Fibroblast of the aortic adventitia (primary cell): ENCODE measurements at places on chromosomes 3 and 15. TPM values are rescaled to one million over a fixed set of nuclear protein-coding genes. Genes with fewer than 3 reads are reported as not detected.
A peak's percentile ranks its signal among the peaks of the same experiment; 100 is the strongest.

- no peak for DNase-seq
Measured at GRCh38 chr3:8279886-8280550, 221.6 kb upstream of the LMCD1 start.

DNA sequence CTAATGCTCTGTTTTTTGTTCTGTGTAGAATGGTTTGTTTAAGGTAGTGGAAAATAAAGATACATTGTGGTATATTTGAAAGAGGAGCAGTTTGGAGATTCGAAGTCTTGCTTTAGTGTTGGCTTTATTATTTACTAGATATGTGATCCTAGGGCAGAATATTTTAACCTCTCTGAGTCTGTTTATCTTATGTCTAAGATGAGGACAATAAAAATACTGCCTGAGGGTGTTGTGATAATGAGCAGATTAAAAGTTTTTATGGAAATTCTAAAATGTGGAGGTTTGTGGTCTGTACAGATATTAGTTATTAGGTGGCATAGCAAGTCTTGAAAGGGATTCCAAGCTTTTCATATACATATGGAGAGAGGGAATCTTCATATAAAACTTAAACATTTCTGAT is 15.0 kb downstream of the TCF12 start:
- no peak for DNase-seq

DNA sequence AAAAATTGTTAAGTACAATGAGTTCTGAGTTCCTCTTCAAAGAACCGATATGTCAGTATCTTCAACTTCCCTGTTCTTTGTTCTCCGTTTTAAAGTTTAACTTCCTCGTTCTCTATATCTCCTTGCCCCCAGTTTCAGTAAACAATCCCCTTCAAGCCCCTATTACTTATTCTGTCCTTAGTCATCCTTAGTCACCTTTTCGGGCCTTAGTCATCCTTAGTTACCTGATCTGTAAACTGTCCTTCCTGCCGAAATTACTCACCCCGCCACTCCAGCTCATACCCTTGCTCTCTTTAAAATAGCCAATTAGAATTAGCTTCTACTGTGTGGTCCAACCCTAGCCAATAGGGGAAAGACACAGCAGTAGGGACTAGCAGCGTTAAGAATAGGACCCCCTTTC is 1165.6 kb downstream of the NSUN3 start:
- DNase-seq, result no peak

DNA sequence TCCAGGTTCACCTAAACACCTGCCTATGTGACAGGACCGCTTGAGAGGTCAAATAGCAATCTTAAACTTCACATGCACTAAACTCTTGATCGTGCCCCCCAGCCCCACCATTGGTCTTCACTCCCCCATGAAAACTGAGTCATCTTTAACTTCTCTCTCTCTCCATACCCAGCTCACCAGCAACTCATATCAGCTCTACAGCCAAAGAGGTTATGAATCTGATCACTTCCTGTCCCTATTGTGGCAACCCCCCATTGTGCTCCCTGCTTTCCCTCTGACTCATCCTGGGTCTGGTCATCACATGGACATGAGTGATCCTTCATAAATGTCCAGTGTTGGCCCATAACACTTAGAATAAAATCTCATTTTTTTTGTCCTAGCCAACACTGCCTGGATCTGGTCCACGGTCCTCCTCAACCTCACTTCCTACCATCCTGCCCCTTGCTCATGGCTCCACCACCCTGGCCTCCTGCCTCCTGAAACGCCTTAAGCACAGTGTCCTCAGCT is 103.4 kb upstream of the HACD2 start:
- peak; percentile 90 for DNase-seq

GRCh38 chr3:111737706-111738086 is 121.4 kb upstream of the PHLDB2 start:
- peak; percentile 99 for DNase-seq

- no peak for DNase-seq
Measured at GRCh38 chr3:10304905-10305304, 12.2 kb upstream of the GHRL start.

DNA sequence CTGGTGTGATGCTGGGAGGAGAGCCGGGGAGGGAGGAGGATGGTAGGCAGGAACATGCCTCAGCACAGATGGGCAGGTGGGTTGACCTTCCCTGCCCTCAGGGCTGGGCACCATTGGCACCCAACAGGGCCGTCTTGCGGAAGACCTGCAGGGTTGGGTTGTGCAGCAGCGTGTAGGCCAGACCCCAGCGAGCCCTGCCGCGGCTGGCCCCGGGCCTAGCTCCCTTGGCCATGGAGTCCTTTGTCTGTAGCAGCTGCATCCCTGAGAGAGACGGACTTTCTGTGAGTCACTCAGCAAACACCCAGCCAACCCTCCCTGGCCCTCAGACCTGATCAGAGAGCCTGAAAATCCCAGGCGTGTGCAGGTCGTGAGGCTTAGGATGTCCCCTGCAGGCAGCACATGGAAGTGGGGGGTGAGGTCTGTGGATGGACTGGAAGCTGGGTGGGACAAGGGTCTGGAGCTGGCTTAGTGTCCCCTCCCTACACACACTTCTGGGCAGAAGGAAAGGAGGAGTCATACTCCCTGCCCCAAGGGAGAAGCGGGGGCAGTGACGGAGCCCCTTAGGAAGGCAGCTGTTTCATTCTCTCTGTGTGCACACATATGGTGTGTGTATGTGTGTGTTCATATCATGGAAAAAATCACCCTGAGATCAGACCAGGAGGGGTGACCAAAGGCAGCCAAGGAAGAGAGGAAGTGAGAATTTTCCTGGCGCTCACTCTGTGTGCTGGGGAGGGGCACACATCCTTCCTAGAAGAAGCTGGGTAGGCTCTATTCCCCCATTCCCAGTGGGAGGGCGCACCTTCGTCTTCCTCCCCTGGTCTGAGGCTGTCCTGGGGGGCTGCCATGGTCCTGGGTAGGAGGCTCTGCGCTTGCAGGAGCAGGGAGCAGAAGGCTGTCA is 6.7 kb downstream of the ISLR start:
- DNase-seq, result peak; percentile 86

The AGBL1 gene
- not detected in 2 replicates for total RNA-seq

The NME9 gene
- total RNA-seq, result 0.18 TPM in 1 of 2 replicates, not detected in the other

The PPP2R3A gene
- 16.1 and 17.9 TPM in 2 replicates for total RNA-seq
